Stimulated activated CD4-positive, alpha-beta T cell treated with anti-CD3 and anti-CD28 coated beads, Interleukin-1b, Interleukin-23, amount 100 ng/mL, for 1 hour (primary cell): ENCODE measurements at places on chromosomes 2 and 18.

- DNase-seq: no peak
These were observed 385.1 kb upstream of the POU3F3 start for GRCh38 chr2:104468846-104469245.

DNA sequence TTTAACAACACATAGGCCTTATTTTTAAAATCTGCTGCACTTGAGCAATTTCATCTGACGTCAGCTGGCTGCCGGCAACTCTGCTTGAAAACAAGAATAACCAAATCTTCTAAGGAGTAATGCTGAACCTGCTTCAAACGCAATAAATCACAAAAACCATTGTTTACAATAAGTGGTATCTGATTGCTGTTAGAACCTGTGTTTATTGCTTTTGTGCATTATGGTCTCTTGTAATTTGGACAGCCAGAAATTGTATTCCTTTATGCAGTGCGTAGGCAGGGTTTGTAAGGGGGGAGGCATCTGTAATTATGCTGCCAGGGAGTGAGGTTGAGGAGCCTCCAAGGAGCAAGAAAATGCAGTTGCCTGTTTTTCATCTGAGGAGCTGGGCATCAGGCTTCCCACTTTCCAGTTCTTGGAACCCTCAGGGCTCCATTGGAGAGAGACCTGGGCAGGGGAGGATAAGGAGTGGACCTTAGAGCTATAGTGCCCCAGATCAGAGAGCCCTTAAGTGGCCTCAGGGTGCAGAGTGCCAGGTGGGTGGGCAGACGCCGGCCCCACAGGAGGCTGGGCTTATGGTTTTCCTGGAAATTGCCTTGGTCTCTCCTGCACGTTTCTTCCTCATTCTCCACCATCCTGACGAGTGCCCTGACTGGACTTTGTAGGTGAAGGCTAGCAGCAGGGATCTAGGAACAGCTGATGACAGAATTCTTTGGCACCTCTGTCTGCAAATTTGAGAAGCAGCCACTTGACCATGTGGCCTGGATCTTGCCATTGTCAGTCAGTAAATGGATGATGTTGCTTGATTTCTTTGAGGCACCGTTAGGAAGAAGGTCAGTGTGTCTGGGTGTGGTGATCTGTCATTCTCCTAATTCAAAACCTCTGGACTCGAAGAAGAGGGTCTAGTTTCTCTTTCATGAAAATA, 129.2 kb downstream of the KLHL29 start:
- no peak for DNase-seq

- peak; percentile 32 for DNase-seq
These were observed 77.3 kb upstream of the UPP2 start for GRCh38 chr2:158024288-158024898.

- DNase-seq: no peak
These were observed 453.1 kb downstream of the CMPK2 start for GRCh38 chr2:6412533-6413091.

GRCh38 chr18:9951022-9951859, 37.4 kb downstream of the VAPA start:
- no peak for DNase-seq

DNA sequence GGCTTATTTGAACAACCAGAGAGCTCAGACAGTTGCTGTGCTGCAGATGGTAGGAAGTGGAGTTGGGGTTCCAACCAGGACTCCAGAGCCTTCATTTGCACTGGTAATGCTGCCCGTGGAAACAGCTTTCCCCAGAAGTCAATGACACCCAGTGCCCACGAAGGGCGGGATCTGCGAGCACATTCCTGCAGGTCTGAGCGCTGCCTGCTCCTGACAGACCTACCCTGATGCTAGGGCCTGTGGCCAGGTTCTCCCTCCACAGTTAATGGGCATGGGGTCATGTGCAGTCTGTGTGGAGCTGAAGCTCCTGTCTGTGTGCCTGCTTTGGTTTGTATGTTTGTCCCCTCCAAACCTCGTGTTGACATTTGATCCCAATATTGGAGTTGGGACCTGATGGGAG, 299.0 kb upstream of the HS6ST1 start:
- no peak for DNase-seq

- DNase-seq: no peak
These were observed 706 bp upstream of the BCL11A start for GRCh38 chr2:60554074-60554645.

DNA sequence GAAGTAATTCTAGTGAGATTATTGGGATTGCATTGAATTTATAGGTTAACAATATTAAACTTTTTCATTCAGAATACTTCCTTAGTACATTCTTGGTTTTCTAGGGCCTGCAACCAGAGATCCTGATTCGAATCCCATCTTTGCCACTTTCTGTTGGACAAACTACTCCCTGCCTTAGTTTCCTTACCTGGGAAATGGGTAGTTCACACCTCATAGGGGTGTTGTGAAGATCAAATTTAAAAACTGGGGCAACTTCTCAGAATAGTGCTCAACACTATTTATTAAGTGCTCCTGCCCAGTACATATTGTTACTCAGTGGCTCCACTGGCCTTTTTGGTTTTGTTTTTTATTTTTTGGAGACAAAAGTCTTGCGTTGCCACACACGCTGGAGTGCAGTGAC, 43.5 kb downstream of the SMCHD1 start:
- DNase-seq: no peak

- no peak for DNase-seq
These were observed 1.5 kb upstream of the GPBAR1 start for GRCh38 chr2:218259099-218259961.

DNA sequence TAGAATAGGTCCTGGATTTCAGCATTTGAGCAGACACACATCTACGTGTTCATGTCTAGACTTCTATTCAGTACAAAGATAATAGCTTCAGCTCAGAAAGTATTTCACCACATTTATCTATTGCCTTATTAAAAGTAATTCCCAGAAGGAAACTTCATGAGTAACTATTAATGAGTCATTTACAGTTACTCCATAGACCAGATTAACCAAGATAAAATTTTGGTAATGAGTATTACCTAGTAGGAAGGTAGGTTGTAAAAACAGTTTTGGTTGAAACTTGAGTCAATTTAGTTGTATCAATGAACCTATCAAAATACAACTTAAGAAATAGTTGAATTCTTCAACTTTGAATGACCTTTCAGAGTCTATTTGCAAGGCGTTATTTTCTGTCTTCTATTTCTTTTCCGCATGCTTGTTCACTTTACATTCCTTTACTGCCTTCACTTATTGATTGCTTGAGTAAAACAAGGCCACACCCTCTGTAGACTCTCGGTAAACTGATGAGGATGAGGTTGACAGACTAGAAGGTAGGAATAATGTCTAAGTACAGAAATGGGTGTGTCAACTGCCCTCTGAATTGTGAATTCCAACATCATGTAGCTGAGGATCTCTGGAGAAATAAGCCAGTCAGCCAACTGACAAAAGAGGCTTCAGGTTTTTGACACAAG, 1165.6 kb upstream of the ZEB2 start:
- no peak for DNase-seq

DNA sequence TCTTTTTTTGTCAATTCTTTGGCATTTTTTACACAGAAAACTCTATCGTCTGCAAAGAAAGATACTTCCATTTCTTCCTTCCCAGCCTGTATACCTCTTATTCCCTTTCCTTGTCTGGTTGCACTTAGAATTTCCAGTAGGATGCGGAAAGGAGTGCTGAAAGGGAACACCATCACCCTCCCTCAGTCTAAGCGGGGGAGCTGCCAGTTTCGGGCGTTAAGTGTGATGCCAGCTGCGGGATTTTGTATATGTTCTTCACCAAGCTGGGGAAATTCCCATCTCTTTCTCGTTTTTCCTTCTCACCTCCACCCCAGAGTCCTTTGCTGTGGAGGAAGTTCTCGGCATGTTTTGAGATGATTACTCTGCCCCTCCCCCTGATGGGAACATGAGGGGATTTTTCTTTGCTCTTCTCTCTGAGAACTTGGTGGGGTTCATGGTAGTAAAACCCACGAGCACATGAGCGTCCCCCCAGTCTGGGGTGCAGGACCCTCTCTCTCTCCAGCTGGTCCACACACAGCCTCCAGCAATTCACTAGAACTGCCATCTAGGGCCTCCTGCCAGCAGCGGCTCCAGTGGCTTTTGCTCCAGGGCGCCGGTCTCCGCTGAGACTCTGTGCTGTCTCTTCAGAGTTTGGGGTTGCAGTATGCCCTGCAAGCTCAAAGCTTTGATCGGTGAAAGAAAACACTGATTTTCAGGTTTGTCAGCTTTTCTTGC, 15.5 kb downstream of the AQP12A start:
- no peak for DNase-seq

GRCh38 chr2:141522702-141523101, 608.1 kb downstream of the LRP1B start:
- DNase-seq: no peak

DNA sequence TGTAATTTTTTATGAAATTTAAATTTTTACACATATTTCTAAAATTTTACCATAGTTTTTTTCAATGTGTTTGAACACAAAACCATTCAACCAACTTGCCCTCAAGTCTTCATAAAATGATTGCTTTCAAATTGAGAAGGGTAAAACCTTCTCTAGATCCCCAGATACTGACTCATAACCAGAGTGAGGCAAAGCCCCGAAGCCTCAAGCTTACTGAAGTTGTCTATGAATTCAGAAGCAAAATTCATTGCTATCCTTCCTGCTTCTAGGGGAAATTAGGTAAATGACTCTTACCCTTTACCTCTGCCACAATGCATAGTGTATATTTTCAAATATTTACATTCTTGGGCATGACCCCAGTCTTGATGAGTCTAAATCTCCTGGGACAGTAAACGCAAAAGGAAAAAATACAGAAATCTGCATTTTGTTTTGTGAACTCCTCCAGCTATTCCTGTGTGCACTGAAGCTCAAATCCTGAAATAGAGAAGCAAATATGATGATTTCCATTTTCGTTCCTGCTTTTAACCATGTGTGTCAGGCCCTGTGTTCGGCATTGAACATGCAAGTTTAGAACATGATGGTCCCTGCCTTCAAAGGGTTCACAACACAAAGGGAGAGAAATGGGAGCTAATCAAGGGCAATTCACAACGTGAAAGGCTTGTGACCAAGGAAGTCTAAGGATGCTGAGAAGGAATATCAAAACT, 246.3 kb downstream of the SUCLG1 start:
- DNase-seq: no peak

- no peak for DNase-seq
These were observed 86.3 kb upstream of the LGALSL start for GRCh38 chr2:64367444-64368232.

DNA sequence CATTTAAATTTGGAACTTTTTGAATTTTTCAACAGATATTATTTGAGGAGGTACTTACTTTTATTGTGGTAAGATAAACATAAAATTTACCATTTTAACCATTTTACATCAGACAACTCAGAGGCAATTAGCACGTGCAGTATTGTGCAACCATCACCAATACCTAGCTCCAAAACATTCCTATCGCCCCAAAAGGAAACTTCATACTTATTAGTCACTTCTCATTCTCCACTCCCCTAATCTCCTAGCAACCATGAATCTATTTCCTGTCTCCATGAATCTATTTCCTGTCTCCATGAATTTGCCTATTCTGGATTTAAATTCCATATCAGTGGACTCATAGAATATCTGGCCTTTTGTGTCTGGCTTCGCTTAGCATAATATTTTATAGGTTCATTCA, 69.9 kb upstream of the FAM136A start:
- no peak for DNase-seq

- DNase-seq: no peak
These were observed 121.3 kb downstream of the MYCN start for GRCh38 chr2:16061441-16062217.

DNA sequence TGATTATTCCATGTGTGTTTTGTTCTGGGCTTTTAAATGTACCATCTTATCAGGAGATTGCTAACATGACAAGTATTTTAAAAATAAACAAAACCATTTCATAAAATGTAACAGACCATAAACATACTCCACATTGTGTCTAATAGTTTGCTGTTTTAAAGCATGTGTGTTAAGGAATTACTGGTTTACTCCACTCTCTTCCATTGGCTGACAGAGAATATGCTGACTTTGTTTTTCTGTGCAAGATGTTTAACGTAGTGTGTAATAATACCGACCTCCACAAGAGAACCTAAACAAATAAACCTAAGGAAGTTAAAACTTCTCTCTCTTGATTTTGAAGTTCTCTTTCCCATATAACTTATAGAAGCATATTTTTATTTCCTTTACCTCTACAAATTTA, 17.0 kb upstream of the TMEM18 start:
- DNase-seq: no peak

DNA sequence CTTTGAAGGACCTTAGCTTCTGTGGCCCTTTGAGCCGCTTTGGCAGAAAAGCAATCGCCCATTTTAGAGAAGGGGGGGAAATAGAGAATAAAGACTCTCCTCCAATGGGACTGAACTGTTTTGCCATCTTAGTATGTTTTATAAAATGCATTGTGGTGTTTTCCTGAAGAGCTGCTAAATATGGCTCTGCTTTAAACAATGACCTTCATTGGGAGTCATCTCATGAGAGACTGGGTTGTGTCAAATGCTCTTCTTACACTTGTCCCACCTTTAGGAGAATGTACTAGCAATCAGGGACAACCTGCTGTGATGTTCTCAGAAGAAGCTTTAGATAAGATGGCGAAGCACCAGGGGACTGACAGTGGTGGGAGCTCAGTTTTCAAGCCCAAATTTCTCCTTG, 418.9 kb upstream of the POU3F3 start:
- no peak for DNase-seq

GRCh38 chr2:205681401-205682238, 681 bp upstream of the NRP2 start:
- DNase-seq: no peak

GRCh38 chr2:38178119-38178518, 102.2 kb upstream of the CYP1B1 start:
- DNase-seq: no peak

- DNase-seq: no peak
These were observed 20.1 kb upstream of the WIPF1 start for GRCh38 chr2:174617718-174618117.

DNA sequence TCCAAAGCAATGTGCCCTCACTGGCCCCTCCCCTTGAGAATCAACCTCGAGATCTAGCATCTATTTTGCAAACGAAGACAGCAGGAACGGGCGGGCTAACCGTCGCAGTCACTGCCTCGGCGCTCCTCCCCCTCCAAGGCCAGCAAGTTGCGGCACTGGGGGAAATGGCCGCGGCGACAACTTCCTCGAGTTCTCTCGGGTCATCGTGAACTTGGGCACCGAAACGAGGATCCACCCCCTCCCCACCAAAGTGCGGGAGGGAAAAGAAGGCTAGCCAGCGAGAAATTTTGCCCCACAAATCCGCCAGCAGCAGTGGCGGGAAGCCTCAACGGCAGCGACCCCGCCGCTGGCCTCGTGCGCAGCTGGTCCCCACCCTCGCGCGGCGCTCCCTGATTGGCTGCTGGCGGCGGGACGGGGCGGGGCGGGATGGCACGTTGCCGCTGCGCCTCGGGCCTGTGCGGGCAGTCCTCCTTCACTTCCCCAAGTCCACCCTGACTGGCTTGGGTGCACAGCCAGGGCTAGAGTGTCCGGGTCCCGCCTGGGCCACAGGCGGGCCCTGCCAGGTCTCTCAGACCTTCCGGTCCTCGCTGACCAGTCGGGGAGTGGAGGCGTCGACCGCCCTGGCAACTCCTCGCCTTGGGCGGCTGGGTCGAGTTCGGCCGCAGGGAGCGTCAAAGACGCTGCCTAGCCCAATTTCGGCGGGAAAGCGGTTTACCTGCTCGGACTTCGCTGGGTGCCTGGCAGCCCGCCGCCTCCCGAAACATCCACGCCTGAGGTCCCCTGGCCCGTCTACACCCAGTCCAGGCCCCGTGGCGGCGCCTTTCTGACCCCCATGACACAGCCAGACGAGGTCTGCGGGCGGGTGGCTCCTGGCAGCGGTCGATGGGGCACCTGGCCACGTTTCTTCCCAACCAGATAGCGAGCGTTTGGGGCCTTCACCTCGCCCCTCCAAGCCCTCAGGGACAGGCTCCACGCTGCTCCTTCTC, at the start of gene BOLL:
Gene BOLL, minus strand, starts transcription at position 364 of the 986 bp plus-strand sequence. CDS start 3,469 bp downstream, outside the sequence.
- DNase-seq: no peak
